Motor neuron (in vitro differentiated cells): ENCODE measurements at places on chromosomes 2 and 18.

DNA sequence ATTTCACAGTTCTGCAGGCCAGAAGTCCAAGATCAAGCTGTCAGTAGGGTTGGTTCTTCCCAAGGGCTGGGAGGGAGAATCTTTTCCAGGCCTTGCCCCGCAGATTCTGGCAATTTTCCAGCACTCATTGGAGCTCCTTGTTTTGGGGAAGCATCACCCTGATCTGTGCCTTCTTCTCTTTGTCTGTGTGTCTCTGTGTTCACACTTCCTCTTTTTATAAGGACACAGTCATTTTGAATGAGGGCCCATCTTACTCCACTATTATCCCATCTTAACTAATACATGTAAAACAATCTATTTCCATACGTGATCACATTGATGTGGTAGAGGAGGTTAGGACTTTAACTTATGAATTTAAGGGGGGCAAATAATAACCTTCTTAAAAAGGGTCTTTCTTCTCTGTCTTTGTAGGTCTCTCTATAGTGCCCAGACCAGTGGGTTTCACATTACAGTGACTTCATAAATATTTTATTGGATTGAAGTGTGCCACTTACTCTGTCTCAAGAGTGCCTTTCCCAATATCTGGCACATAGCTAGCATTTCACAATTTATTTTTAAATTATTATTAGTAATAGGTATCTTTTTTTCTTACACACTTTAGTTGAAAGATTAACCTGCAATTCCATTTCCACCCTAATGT is 68.9 kb upstream of the CBLN2 start:
- ATAC-seq = peak; percentile 26

DNA sequence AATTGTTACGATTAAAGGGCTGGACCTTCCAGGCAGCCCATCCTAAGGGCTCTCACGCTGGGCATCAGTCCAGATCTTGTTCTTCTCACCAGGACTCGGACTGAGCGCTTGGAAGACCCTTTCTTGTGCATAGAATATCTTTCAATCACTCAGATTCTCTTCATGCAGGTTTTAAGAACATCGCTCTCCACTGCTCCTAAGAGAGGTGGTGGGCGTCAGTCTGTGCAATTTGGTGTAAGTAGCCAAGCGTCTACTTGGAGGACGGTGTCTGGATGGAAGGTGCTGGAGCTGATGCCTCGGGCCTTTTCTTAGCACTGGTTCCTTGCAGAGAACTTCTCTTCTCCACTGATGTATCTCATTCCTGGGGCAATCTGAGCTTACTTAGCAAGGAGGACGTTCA is 68.7 kb downstream of the ASB1 start:
- ATAC-seq = no peak

GRCh38 chr2:113370478-113371091 is 66.9 kb upstream of the ZNG1B start:
- ATAC-seq = peak; percentile 99

GRCh38 chr2:27552941-27553340 is 29.9 kb upstream of the ZNF512 start:
- no peak for ATAC-seq

GRCh38 chr2:75853436-75853835 is 142.7 kb upstream of the GCFC2 start:
- ATAC-seq = no peak

DNA sequence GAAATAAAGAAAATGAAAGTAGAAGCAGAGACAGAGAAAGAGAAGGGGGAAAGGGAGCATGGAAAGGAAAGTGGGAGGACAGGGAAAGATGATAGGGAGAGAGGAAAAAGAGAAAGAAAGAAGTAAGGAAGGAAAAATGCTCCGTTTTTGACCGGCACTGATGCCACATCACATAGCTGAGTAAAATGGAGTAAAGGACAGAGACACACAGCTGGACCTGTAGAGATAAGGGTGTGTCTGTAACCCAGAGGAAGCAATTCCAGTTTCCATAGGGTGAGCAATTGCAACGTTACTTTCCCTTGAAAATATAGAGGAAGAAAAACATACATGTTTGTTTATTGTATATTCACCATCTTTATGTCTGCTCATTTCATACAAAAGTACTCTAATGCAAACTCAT is 1866.9 kb upstream of the PIK3C3 start:
- no peak for ATAC-seq

DNA sequence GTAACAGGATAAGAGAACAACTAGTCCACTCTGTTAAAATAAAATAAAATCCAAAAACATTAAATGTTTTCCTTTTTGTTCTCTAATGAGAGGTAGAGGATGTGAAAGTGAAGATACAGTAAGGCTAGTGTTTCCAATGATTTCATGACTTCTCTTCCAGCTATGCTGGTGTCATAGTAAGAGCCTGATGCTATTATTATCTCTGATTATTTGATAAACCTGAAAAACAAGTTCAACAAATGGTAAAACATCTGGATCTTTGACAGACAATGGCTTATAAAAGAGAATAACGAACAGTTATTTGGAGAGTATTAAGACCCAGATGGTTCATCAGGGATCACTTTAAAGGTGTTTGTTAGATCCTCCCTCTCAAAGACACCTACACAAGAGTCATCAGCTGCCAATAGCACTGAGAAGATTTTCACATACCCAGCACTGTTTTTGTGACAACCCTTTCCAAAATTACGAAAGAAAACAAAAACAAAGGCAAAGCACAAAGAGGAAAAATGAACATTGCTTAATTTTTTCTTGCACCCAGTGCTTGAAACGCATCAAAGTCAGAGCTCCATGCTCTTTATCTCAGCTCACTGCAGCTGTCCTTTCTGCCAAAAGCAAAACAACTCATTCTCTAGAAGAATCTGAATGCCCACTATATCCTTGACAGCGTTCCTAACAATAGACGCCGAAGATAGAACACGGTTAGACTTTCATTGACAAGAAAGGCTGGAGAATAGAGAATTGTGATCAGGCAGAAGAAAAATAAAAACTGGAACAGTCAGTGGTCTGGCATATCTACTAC is 168.6 kb downstream of the SLC8A1 start:
- ATAC-seq = no peak

- no peak for ATAC-seq
These were observed 40.0 kb downstream of the ETAA1 start for GRCh38 chr2:67437114-67437513.

DNA sequence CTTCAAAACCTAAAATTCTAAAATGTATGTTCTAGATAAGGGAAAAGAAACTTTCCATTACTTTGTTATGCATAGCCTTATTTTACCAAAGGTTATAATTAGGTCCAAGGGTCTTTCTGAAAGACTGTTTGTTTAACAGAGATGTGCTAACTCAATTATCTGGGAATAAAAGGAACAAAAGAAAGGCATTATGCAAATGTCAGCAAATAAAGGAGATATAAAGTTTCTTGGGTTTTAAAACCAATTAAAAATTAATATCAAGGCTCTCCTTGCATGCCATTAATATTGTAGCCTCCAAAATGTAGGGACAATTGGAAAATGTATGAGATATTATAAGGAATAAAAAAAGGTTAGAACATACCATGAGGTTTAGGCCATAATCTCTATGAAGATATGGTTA is 87.8 kb upstream of the DOCK10 start:
- no peak for ATAC-seq

DNA sequence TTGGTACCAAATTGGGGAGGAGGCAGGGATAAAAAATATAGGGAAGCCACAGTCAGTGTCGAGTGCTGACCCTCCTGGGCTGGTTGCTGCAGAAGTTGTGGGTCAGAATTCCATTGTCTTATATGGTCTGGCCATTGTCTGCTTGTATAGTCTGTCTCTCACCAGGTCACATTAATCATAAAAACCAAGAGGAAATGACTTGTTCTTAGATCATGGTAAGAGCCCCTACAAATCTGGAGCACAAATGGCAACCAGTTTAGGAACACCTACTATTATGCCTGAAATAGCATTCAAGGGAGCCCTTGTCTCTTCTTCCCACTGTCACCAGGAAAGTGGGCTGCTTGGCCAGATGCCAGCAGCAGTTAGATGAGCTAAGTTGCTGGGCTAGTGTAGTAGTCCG is 119.7 kb upstream of the RMP24 start:
- ATAC-seq = no peak

DNA sequence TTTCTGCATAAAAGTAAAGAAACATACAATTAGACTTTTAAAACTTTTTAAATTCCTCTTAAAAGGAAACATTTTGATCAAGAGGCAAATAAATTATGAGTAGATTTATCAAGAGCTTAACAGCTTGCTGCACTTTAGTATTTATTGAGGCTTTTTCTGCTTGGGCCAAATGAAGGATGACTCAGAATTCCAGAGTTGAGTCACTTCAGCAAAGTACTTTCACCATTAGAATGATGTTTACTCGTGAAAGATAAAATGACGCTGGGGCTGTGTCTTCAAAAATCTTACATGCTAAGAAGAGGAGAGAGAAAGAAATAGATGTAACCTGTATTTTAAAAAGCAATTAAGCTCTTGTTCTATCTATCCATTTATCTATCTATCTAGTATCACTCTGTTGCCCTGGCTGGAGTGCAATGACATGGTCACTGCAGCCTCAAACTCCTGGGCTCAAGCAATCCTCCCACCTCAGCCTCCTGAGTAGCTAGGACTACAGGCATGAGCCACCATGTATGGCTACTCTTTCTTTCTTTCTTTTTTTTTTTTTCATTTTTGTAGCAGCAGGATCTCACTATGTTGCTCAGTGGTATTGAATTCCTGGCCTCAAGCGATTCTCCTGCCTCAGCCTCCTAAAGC is 75.3 kb upstream of the RIOK3 start:
- ATAC-seq = no peak

GRCh38 chr2:149329489-149330126 is 779 bp upstream of the LYPD6 start:
- peak; percentile 7 for ATAC-seq

GRCh38 chr2:100919316-100919715 is 82.8 kb upstream of the RPL31 start:
- ATAC-seq = no peak

- no peak for ATAC-seq
These were observed 59.1 kb downstream of the CMPK2 start for GRCh38 chr2:6806604-6807003.

DNA sequence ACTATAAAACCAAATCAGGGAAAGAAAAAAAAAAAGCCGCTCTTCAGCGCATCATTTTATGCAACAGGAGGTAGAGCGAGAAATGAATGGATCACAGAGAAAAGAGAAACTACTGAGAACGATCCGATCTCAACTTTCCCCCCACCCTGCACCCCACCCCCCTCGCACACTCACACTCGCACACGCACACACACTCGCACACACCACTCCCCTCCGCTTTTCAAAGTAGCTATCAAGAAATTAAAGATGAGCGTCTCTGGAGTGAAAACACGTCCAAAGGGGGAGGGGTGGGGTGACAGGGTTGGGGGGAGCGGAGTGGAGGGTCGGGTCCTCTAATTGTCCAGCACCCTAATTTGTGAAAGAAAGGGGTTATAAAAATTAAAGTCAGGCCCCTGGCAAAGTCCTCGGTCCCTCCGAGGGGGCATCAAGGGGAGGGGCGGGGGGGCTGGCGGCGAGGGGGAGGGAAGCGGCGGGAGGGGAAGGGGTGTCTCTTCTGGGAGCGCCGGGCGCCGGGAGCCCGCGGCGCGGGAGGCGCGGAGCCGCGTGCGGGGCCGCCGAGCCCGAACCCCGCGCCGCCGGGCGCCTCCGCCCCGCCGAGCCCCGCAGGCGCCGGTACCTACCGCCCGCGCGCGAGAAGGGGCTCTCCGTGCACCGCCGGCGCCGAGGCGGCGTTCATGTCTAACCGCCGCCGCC is 428 bp downstream of the TCF4 start:
- ATAC-seq = peak; percentile 9

- ATAC-seq = peak; percentile 84
These were observed 108.0 kb upstream of the LDAH start for GRCh38 chr2:20930928-20931327.

DNA sequence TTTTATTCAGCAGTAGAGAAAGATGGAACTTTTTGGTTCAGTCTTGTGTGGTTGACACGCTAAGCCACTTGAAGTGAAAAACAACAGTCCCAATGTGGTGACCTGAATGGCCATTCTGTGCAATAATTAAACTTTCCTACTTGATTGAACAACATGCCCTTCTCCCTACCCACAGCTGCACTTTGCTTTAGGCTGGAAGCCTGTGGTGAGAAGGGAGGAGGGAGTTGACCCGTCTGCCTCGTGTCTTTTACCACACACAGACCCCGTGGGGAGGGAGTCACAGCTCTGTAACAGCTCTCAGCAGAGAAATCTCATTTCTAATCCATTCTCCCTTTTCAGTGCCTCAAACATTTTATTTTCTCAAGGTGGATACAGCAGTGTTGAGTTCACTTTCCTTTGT is 138.2 kb upstream of the PKDCC start:
- ATAC-seq = no peak

DNA sequence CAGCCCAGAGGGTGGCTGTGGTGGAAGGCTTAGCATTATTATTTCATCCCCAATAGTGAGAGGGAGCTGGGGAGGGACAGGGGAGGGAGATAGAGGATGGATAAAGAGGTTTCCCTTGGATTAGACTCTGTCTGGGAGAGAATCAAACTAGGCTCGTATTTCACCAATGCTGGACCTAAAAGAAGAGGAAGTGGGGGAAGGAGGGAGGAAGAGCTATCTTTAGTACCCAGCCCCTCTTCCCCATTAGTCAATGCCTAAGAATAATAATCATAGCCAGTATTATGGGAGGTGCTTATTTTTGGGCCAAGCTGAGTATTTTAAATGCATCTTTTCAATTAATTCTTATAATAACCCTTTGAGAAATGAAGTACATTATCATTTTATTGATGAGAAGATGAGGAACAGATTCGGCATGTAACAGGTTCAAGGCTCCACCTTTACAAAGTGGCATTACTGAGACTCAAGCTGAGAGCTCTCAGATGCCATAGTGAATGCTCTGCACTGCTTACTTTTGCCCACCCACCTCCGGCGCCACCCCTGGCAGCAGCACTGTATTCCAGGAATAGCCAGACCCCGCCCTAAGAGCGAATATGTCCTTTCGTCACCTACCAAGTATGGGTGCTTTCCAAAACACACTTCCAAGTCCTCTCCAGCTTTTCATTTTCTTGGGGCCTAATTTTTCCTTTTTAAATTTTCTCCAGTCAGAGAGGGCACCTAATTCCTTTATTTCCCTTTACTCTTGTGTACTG is 21.0 kb downstream of the PAX8 start:
- no peak for ATAC-seq

DNA sequence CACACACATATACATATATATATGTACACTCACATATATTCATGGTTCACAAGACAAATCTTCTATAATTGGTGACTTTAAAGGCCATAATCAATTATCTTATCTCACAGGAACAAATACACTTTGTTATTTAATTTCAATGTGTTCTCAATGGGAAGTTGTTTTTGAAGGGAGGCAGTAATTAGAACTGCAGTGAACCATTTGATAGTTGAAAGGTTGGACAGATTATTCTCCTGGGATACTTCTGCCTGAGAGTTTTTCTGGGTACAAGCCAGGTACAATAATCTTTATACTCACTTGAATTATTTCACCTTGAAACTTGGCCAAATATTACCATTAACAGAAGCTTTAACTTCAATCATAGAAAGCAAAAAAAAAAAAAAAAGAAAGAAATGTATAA is 546.6 kb upstream of the LRRTM4 start:
- ATAC-seq = no peak

GRCh38 chr2:9806656-9807055 is 36.6 kb upstream of the TAF1B start:
- ATAC-seq = no peak

- ATAC-seq = peak; percentile 31
These were observed 8.9 kb upstream of the PDE1A start for GRCh38 chr2:182435754-182436153.

- ATAC-seq = no peak
These were observed 136.4 kb downstream of the THSD7B start for GRCh38 chr2:136901732-136902131.
